ENCODE measurements at places on chromosomes 1 and 21.
A peak's percentile ranks its signal among the peaks of the same experiment; 100 is the strongest.

DNA sequence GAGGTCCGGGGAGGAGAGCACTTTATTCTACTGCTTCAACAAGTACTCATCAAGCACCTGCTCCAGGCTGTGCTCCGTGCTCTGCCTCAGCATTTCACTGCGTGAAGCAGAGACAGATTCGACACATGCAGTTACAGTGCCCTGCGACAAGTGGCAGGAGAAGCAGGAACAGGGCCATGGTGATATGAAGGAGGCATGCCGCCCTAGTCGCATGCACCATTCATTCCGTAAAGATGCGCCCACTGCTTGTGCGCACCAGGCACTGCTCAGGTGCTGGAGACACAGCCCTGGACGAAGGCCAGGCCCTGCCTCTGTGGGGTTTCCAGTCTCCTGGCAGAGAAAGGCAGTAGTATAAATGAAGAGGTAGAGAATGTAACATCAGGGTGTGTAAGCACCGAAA, 206.6 kb downstream of the HIVEP3 start:
- DNase-seq = no peak

- DNase-seq = no peak
Measured at GRCh38 chr1:51310871-51311613, 19.3 kb downstream of the TTC39A start.

DNA sequence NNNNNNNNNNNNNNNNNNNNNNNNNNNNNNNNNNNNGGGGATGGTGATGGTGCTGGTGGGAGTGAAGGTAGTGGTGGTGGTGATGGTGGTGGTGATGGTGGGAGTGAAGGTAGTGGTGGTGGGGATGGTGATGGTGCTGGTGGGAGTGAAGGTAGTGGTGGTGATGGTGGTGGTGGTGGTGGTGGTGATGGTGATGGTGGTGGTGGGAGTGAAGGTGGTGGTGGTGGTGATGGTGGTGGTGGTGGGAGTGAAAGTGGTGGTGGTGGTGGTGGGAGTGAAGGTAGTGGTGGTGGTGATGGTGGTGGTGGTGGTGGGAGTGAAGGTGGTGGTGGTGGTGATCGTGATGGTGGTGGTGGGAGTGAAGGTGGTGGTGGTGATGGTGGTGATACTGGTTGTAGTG, 93.6 kb downstream of the CRYAA start:
- no peak for DNase-seq

DNA sequence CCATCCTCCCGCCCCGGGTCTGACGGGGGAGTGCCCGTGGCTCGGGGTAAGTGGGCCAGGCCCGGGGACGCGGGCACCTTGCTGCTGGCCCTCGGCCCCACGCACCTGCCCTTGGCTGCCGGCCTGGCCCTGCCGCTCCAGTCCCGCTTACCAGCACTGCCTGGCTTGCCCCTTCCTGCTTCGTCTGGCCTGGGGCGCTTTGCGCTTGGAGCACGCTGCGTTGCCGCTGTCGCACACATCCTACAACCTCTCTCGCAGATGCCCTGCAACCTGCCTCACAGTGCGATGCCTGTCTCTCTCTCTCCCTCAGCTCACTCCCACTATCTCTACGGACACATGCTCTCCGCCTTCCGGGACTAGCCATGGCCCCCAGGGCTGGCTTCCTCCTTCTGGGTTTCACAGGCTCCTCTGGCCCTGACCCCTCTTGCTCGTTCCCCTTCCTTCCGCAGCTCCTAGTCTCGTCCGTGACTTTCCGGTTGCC, 9.7 kb downstream of the MYOG start:
- peak; percentile 15 for DNase-seq

- no peak for DNase-seq
Measured at GRCh38 chr1:8406011-8406410, 88.1 kb downstream of the SLC45A1 start.

All from pons (tissue), 1 donor.